ENCODE measurements at places on chromosomes 3 and 15. TPM values are rescaled to one million over a fixed set of nuclear protein-coding genes. Genes with fewer than 3 reads are reported as not detected.

The ZMYND10 gene
- total RNA-seq, result 0.97 TPM

- H3K36me3 ChIP-seq, result no peaks in the 10 kb centered on the region
- no peak for DNase-seq
- no peaks in the 10 kb centered on the region for H3K27me3 ChIP-seq
Measured at GRCh38 chr15:29067949-29068348, 182.2 kb downstream of the APBA2 start.

The CKMT1A gene
- not detected for total RNA-seq

DNA sequence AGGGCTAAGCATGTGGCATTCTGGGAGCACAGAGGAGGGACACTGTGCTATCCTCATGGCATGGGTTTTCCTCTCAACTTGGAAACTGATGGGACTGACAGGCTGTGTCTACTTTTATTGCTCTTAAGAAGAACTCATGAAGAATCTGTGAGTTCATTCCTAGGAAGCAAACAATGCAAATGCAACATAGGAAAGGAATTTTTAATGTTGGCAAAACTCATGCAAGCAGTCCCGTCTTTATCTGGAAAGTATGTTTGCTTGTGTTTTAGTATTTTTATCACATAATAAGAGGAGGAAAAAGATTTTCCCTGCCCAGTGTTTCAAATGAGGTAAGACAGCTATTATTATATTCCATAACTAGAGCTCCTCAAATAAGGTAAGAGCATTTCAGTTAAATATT lies 89.7 kb downstream of the TRIM42 start:
- no peaks in the 10 kb centered on the region for H3K4me1 ChIP-seq
- no peak overlapping the region for H3K4me3 ChIP-seq
- no peak overlapping the region for H3K27ac ChIP-seq

DNA sequence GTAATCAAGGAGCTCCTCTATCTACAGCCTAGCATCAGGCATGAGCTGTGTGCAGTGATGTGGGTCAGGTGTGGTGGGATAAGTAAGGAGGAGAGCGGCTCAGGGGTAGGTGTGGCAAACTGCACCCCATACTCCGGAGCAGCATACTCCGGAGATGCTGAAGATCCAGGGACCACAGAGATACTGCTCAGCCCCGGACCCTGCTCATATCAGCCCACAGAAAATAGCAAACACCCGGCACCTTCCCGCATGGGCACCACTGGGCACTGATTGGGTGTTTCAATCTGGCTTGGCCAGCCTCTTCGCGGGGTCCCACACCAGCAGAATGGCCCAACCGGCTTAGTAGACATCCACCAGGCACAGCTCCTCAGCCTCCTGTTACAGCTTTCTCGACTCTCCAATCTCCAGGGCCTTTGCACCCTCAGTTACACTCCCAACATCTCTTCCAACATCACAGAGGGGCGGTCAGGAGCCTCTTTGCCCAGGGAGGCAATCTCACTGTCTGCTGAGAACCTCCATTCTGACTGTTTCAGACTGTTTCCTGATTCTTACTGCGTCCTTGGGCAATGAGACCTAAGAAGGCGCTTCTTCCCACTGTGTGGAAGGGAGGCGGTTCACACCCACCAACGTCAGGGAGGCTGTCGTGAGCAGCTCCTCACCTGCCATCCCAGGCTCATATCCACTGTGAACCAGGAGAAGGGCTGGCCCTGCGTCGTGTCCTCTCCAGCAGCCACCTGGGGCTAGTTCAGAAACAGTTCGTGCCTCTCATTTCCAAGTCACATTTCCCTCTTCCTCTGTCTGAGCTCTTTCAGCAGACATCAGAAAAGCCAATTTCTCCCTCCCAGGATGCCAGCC lies 59.8 kb downstream of the CAPN7 start:
- no peak overlapping the region for H3K4me3 ChIP-seq
- peaks cover 56% of the 10 kb centered on the region for H3K4me1 ChIP-seq
- no peak overlapping the region for H3K27ac ChIP-seq
- peaks cover 5% of the 10 kb centered on the region for H3K36me3 ChIP-seq

GRCh38 chr15:90512276-90512675 lies 17.4 kb upstream of the CRTC3 start:
- no peaks in the 10 kb centered on the region for H3K4me1 ChIP-seq
- no peak for DNase-seq
- no peak overlapping the region for H3K4me3 ChIP-seq
- H3K36me3 ChIP-seq, result no peaks in the 10 kb centered on the region
- H3K27ac ChIP-seq, result no peak overlapping the region

DNA sequence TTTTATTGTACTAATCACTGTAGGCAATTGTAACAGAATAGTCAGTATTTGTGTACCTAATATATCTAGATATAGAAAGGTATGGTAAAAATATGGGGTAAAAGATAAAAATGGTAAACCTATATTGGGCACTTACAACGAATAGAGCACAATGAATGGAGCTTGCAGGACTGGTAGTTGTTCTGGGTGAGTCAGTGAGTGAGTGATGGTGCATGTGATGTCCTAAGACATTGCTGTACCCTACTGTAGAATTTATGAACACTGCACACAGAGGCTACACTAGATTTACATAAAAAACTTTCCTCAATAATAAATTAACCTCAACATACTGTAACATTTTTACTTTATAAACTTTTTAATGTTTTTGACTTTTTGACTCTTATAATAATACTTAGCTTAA lies 274.3 kb upstream of the PPP2R3A start:
- H3K36me3 ChIP-seq, result no peaks in the 10 kb centered on the region
- H3K27ac ChIP-seq, result no peak overlapping the region
- no peak for DNase-seq
- no peaks in the 10 kb centered on the region for H3K27me3 ChIP-seq
- no peaks in the 10 kb centered on the region for H3K4me1 ChIP-seq

DNA sequence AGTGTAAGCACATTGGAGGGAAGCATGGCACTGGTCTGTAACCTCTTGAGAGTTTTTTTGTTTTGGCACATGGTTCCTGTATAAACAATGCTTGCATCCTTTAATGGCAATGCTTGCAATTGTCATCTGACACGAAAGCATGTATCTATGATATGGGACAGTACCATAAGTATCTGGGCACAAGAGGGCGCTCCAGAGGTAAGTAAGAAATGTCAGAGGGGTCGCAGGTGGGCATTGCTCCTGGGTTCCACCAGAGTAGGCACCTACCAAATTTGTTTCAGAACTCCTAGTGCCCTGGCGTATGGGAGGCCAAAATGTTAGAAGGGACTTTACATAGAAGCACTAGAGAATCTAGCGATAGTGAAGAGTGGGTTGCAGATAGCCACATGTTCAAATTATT lies 58.7 kb upstream of the BCHE start:
- H3K4me1 ChIP-seq, result no peaks in the 10 kb centered on the region
- H3K4me3 ChIP-seq, result no peak overlapping the region
- H3K36me3 ChIP-seq, result no peaks in the 10 kb centered on the region
- no peaks in the 10 kb centered on the region for H3K27me3 ChIP-seq
- no peak for DNase-seq

DNA sequence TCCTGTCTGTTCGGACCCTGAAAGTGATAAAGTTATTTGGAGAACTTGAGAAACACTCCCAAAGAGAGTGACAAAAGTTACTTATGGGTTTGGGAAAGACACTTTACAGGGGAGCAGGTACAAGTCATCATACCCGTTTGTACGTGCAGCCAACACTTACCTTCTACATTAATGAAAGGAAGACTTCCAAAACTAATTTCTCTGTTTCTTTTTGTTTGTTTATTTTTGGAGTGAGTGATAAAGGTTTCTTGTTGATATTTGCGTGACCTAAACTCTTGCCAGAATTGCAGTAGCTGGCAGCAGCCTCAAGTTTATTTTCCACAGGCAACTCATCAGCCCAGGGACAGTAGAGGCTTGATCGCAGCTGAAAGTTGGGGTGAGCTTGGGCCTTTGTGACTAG lies 8.4 kb downstream of the ABHD2 start:
- no peak overlapping the region for H3K4me3 ChIP-seq
- H3K27ac ChIP-seq, result no peak overlapping the region
- H3K36me3 ChIP-seq, result peaks cover 3% of the 10 kb centered on the region
- H3K4me1 ChIP-seq, result peaks cover 5% of the 10 kb centered on the region
- DNase-seq, result no peak
- H3K27me3 ChIP-seq, result no peaks in the 10 kb centered on the region

The CACNA2D3 gene
- not detected for total RNA-seq

The EXD1 gene
- not detected for total RNA-seq

DNA sequence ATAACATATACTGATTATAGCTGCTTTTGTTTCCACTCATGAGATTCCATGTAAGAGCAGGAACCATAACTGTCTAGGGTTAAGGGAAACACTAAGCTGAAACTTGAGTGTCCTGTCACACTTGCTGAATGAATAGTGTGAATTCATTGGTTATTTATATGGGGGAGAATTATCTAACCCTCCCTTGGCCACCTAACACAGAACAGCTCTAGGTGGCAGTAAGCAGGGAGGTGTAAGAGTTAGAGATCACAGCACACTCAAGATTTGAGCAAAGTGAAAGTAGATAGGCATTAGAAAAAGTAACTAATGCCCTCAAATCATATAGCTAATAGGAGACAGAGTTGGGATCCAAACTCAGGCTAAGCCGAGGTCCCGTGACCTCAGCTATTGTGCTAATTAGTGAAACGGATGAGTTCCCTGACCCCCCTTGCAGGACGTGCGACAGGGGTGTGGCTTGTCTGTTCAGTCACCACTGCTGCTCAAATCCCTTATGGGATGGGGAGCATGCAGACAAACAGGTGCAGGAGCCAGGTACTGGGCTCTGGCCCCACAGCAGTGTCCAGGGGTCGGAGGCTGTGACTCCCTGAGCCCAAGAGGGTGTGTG lies 27.7 kb upstream of the ANO10 start:
- no peak overlapping the region for H3K4me3 ChIP-seq
- no peaks in the 10 kb centered on the region for H3K27me3 ChIP-seq
- no peak for DNase-seq
- H3K36me3 ChIP-seq, result no peaks in the 10 kb centered on the region
- H3K27ac ChIP-seq, result no peak overlapping the region
- H3K4me1 ChIP-seq, result no peaks in the 10 kb centered on the region

- no peak overlapping the region for H3K27ac ChIP-seq
- no peaks in the 10 kb centered on the region for H3K36me3 ChIP-seq
- H3K4me3 ChIP-seq, result no peak overlapping the region
- DNase-seq, result no peak
- H3K27me3 ChIP-seq, result no peaks in the 10 kb centered on the region
Measured at GRCh38 chr3:30448450-30449289, 157.7 kb upstream of the TGFBR2 start.

DNA sequence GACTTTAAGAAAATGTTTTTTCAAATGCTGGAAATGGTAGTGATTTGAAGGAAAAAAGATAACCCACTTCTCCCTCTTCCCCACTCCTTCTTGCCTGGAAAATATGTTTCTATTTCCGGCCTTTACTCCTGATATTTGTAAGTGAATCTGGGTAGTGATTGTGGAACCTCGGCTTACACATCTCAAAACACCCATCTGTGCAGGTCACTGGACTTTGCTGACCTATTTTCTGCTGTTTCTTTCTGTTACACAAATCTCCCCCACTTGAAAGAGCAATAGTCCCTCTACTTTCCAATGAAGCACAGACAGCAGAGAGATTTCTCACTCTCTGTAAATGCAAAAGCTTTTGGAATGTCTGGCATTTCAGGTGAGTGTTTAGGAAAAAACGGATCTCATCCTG lies 76.9 kb upstream of the ICE2 start:
- no peak for DNase-seq
- no peaks in the 10 kb centered on the region for H3K27me3 ChIP-seq
- H3K36me3 ChIP-seq, result no peaks in the 10 kb centered on the region

The KIF7 gene
- 2.4 TPM for total RNA-seq

The EOMES gene
- total RNA-seq, result 37.2 TPM

DNA sequence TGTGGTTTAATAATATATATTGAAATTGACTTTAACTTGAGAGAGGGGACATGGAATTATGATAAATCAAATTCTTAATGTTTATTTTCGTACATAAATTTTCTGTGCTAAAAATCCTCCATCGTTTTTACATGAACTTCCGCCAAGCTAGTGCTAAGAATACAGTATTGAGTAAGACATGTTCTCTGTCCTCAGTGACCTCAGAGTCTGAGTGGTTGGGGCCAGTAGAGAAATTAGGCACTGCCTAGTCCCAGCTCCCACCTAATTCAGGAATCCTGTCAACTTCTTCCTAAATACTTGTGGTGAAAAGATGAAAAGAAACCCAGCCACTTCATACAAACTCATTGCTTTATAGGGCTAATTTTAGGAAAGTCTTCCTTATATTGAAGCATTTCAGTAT lies 110.3 kb downstream of the PPP2R3A start:
- no peak for DNase-seq
- H3K36me3 ChIP-seq, result no peaks in the 10 kb centered on the region
- H3K27me3 ChIP-seq, result no peaks in the 10 kb centered on the region
- no peak overlapping the region for H3K27ac ChIP-seq

- no peaks in the 10 kb centered on the region for H3K4me1 ChIP-seq
- no peaks in the 10 kb centered on the region for H3K36me3 ChIP-seq
- H3K27me3 ChIP-seq, result no peaks in the 10 kb centered on the region
- no peak for DNase-seq
Measured at GRCh38 chr3:112605285-112605684, 35.7 kb downstream of the CCDC80 start.

The ADGRG7 gene
- not detected for total RNA-seq

DNA sequence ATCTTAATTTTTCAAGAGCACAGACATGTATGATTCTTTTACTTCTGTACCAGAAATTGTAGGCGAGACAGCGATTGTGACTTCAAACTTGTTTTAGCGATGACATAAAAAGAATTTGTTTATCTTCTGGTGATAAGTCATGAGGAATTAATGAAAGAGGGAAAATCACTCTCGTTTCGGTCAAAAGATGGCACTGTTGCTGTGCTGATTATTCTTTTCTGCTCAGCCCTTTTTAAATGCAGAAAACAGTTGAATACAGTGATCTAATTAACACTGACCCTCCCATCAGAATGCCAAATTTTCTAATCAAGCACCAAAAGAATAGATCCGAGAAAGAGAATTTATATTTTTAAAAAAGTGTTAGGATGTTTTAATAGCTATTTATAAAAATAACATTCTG lies 52.6 kb downstream of the NSUN3 start:
- no peaks in the 10 kb centered on the region for H3K4me1 ChIP-seq
- peaks cover 5% of the 10 kb centered on the region for H3K36me3 ChIP-seq
- H3K4me3 ChIP-seq, result no peak overlapping the region
- no peak overlapping the region for H3K27ac ChIP-seq
- DNase-seq, result no peak
- no peaks in the 10 kb centered on the region for H3K27me3 ChIP-seq

The IL17RB gene
- total RNA-seq, result 2.1 TPM

DNA sequence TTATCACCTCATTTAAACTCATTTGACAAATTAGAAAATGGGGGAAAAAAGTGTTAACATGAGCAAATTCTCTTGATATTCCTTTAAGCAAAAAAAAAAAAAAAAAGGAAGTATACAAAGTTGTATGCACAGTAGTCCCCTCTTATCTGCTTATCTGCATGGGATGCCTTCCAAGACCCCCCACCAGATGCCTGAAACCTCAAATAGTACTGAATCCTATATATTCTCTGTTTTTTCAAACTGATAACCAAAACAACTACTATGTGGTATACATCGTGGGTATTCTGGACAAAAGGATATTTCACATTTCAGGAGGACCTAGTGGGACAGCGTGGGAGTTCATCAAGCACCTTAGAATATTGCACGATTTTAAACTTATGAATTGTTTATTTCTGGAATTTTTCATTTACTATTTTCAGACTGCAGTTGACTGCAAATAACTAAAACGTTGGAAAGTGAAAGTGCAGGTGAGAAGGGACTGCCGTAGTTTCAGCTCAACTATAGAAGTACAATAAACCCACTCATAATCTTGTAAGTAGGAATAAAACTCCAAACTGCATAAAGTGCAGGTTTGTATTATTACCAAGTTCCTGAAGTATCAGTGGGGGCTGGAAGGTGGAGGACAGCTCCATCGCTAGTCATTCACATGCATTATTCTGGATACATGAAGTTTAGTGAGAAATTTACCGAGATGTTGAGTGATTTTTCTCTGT lies 43.6 kb upstream of the PLCL2 start:
- H3K4me1 ChIP-seq, result peaks cover 65% of the 10 kb centered on the region
- no peaks in the 10 kb centered on the region for H3K27me3 ChIP-seq
- no peaks in the 10 kb centered on the region for H3K36me3 ChIP-seq
- DNase-seq, result no peak
- peak overlapping the region; percentile 67 for H3K4me3 ChIP-seq
